ENCODE measurements at places on chromosomes 1 and 21. TPM values are rescaled to one million over a fixed set of nuclear protein-coding genes. Genes with fewer than 3 reads are reported as not detected.

The PRAMEF14 gene
- total RNA-seq, result not detected

The PDE4DIP gene
- 6.7 TPM for total RNA-seq

The APOBEC4 gene
- not detected for total RNA-seq

The INPP5B gene
- 4.0 TPM for total RNA-seq

The DIO1 gene
- not detected for total RNA-seq

The MPL gene
- not detected for total RNA-seq

The JAM2 gene
- total RNA-seq, result not detected

The S100A4 gene
- 1,739 TPM for total RNA-seq

The AMY2A gene
- total RNA-seq, result not detected

The PADI4 gene
- not detected for total RNA-seq

The LRRC53 gene
- not detected for total RNA-seq

The MMEL1 gene
- total RNA-seq, result not detected

The C1orf53 gene
- total RNA-seq, result 7.9 TPM

The BACE2 gene
- total RNA-seq, result 23.2 TPM

All from A549 treated with Mapracorat at 1 μM for 4 hours (cell line).